ENCODE measurements at places on chromosomes 2 and 18.

- H3K4me1 ChIP-seq: no peaks in the 10 kb centered on the region
- no peak overlapping the region for H3K4me3 ChIP-seq
- no peaks in the 10 kb centered on the region for H3K27me3 ChIP-seq
- DNase-seq: no peak
Measured at GRCh38 chr2:44136252-44136651, 32.4 kb upstream of the PPM1B start.

GRCh38 chr2:8889978-8890377 is 52.6 kb upstream of the KIDINS220 start:
- H3K27ac ChIP-seq: no peak overlapping the region
- no peak overlapping the region for H3K4me3 ChIP-seq
- no peak for DNase-seq
- no peaks in the 10 kb centered on the region for H3K36me3 ChIP-seq
- H3K27me3 ChIP-seq: no peaks in the 10 kb centered on the region

DNA sequence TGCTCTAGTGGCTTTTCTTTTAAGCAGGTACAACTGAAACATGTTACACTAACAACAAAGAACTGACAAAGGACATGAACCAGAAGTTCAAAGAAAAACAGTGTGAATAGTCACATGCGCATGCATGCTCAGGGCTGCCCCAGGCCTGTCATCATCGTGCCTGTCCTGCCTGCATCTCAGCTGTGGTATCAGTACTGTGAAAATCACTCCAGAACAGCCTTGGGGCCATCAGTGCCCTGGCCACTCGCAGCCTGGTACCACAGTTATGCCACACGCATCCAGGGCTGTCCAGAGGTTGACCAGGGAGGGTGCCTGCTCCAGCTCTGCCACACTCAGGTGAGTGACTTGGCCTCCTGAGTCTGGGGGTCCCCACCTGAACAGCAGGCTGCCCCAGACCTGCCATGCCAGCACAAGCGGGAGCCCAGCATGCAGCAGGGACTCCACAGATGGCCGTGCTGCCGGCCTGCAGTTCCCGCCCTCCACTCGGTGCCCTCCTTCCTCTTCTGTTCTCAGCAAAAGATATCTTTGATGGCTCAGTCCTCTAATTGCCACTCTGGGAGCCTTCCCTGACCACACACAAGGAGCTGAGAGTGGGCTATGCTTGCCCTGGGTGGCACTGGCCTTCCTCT is 12.3 kb downstream of the LIMS2 start:
- no peaks in the 10 kb centered on the region for H3K36me3 ChIP-seq
- no peaks in the 10 kb centered on the region for H3K27me3 ChIP-seq
- peaks cover 6% of the 10 kb centered on the region for H3K4me1 ChIP-seq
- DNase-seq: no peak
- no peak overlapping the region for H3K4me3 ChIP-seq
- H3K27ac ChIP-seq: no peak overlapping the region

GRCh38 chr2:86492048-86492453 is 50.9 kb downstream of the KDM3A start:
- DNase-seq: no peak
- H3K4me3 ChIP-seq: no peak overlapping the region
- H3K27me3 ChIP-seq: no peaks in the 10 kb centered on the region

DNA sequence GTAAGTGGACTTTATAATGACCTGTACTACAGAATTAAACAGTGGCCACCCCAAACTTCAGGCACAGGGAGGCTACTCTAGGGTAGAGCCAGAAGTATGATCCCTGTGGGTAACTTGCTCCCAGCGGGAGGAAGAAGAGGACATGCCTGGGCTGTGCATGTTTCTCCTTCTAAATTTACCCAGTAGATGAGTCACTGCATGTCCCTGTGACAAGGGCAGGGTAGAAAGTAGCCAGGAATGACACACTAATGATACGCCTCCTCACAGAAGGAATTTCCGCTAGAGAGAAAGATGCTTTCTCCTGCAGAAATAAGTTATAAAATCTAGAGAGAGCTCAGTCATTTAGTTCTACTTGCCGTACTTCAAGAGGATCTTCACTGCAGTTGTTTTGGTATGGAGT is 7.5 kb downstream of the ACYP2 start:
- no peaks in the 10 kb centered on the region for H3K36me3 ChIP-seq
- no peaks in the 10 kb centered on the region for H3K27me3 ChIP-seq
- H3K4me1 ChIP-seq: no peaks in the 10 kb centered on the region
- H3K4me3 ChIP-seq: peak overlapping the region; percentile 3
- peak overlapping the region; percentile 65 for H3K27ac ChIP-seq
- DNase-seq: no peak

- no peak overlapping the region for H3K27ac ChIP-seq
- H3K36me3 ChIP-seq: no peaks in the 10 kb centered on the region
- no peak for DNase-seq
- no peaks in the 10 kb centered on the region for H3K4me1 ChIP-seq
Measured at GRCh38 chr2:29448096-29448688, 333.0 kb downstream of the CLIP4 start.

GRCh38 chr2:33535421-33535820 is 59.0 kb downstream of the RASGRP3 start:
- H3K36me3 ChIP-seq: no peaks in the 10 kb centered on the region
- H3K4me1 ChIP-seq: no peaks in the 10 kb centered on the region
- no peak overlapping the region for H3K4me3 ChIP-seq
- no peaks in the 10 kb centered on the region for H3K27me3 ChIP-seq
- H3K27ac ChIP-seq: no peak overlapping the region
- no peak for DNase-seq

Measured in breast epithelium (tissue), 4 donors.